ENCODE measurements at places on chromosomes 2 and 18. TPM values are rescaled to one million over a fixed set of nuclear protein-coding genes. Genes with fewer than 3 reads are reported as not detected.
A peak's percentile ranks its signal among the peaks of the same experiment; 100 is the strongest.

- no peak for DNase-seq
These were observed 93.9 kb downstream of the VWC2L start for GRCh38 chr2:214504599-214505376.

GRCh38 chr2:24082787-24083566, 1.7 kb downstream of the TP53I3 start:
- DNase-seq = no peak

GRCh38 chr2:46863882-46864281, 51.7 kb downstream of the MCFD2 start:
- no peak for DNase-seq

ITGB6 gene
- total RNA-seq = 84.8 TPM

- no peak for DNase-seq
These were observed 98.2 kb downstream of the EIPR1 start for GRCh38 chr2:3279236-3279960.

SLC23A3 gene
- total RNA-seq = 4.4 TPM

- no peak for DNase-seq
These were observed 1312.6 kb upstream of the CHAC2 start for GRCh38 chr2:52454962-52455361.

- peak; percentile 84 for DNase-seq
These were observed 246.3 kb downstream of the TNS1 start for GRCh38 chr2:217756375-217757107.

DNA sequence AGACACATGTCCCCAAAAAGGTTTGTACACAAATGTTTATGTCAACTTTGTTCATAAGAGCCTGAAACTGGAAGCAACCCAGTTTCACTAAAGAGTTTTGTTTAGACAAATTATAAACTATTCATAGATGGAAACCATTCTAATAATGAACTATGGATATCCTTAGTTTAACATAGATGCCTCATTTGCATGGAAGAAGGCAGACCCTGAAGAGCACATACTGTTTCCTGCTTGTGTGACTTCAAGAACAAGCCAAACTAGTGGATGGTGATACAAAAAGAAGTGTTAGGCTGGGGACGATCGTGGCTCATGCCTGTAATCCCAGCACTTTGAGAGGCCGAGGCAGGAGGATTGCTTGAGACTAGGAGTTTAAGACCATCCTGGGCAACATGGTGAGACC, 48.1 kb downstream of the ACOXL start:
- DNase-seq = no peak

MC2R gene
- not detected for total RNA-seq

DNA sequence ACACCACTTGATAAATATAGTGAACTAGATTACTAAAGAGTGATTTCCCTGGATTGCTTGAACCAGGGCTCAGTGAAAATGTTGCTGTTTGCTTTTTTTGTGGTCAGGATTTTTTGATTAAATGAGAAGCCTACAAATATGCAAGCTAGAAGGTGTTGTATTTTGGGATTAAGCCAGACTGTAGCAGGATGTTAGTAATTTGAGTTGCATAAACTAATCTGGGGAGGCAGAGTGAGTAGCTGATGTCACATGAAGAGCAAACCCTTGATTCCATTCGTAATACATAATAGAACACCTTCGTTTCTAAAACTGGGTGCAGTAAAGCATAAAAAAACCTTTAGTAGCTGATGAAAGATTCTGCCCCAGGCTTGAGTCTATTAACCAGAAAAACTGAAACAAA, 32.0 kb downstream of the NEDD4L start:
- no peak for DNase-seq

GRCh38 chr2:19046986-19047780, 311.2 kb downstream of the OSR1 start:
- DNase-seq = no peak

- no peak for DNase-seq
These were observed 12.7 kb downstream of the CCNYL1 start for GRCh38 chr2:207724113-207724512.

TEKT4 gene
- total RNA-seq = not detected

GRCh38 chr2:223442847-223443246, 159.3 kb downstream of the SCG2 start:
- no peak for DNase-seq

C2orf78 gene
- total RNA-seq = not detected

- DNase-seq = no peak
These were observed 25.8 kb downstream of the GCKR start for GRCh38 chr2:27522400-27522945.

DNA sequence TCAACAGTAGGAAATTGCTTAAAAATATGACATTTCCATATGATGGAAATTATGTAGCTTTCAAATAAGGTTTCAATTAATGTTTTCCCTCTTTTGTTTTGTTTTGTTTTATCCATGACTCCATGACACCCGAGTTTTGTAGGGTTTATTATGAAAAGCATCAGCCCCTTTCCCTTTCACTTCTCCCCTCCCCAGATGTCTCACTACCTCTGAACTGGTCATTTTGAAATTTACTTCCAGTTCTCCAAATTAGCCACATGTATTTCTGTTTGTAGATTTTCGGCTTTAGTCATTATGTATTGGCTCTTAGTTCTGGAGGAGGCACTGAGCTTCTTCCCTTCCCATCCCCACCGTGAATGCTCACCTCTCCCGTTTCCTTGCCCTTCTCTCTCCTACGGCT, 18.6 kb upstream of the VPS4B start:
- DNase-seq = no peak

KIF3C gene
- total RNA-seq = 3.6 TPM

LHCGR gene
- total RNA-seq = not detected

ZNF804A gene
- 0.09 TPM for total RNA-seq

BIN1 gene
- 52.8 TPM for total RNA-seq

- DNase-seq = no peak
These were observed 63.5 kb downstream of the TGIF1 start for GRCh38 chr18:3513481-3513880.

RGPD3 gene
- not detected for total RNA-seq

DSG1 gene
- not detected for total RNA-seq

ASPRV1 gene
- 0.27 TPM for total RNA-seq

DNA sequence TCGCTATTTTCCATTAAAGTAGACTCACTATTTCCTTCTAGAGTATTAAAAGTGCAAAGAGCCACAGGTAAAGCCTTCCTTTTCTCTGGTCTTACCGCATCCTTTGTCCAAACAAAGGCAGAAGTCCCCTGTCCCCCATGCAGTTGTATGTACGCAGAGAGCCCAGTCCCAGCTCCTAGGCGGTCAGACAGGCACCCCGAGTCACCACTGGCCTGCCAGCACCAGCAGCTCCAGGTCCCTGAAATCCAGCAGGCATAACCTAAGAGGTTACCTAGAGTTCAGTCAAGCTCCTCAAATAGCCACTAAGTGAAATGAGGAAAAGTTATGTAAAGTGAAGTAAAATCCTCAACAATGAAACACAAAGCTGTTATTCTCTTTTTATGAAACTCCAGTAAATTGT, 60.4 kb upstream of the TWIST2 start:
- no peak for DNase-seq

GRCh38 chr2:200086911-200087310, 131.5 kb downstream of the MAIP1 start:
- no peak for DNase-seq

DNA sequence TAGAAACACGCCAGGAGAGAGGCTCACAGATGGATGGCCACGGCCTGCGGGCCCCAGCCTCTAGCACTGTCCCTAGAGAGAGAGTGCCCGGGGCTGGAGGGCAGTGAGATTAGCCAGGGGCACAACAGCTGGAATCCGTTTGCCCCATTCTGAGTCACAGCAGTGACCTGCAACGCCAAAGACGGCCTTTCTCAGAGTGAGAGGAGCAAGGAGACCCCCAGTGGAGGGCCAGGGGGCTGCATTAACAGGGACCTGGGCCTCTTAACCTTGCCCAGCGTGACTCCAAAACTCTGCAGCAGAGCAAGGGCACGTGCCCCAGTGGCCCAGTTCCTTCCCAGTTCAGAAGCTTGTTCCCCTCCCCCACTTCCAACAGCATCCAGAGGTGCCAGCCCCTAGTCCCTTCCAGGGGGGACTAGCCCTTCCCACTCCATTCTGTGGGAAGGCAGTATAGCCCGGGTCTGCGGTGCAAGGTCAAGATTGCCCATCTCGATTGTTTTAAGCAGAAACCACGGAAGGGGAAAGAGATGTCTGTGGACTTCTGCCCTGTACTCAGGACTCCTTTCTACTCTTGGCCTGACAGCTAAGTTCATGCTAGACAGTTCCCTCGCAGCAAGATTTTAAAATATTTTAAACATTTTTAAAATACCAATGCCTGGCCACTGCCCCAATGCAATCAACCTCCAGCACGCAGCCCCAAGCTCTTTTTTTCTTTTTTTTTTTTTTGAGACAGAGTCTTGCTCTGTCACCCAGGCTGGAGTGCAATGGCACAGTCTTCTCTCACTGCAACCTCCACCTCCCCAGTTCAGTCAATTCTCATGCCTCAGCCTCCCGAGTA, 50.9 kb upstream of the BIN1 start:
- no peak for DNase-seq

- DNase-seq = no peak
These were observed 58.6 kb upstream of the ALPP start for GRCh38 chr2:232319803-232320442.

DNA sequence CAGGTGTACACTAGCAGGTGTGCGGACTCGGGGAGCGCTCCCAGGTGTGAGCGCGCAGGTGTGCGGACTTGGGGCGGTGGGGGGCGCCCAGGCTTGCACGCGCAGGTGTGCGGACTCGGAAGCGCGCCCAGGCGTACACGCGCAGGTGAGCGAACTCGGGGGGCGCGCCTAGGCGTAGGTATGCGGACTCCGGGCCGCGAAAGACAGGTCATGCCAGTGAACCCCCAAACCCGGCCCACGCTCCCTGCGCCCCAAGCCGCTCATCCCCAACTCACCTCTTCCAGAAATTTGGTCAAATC, 342 bp downstream of the CYB5A start:
- DNase-seq = no peak

DNA sequence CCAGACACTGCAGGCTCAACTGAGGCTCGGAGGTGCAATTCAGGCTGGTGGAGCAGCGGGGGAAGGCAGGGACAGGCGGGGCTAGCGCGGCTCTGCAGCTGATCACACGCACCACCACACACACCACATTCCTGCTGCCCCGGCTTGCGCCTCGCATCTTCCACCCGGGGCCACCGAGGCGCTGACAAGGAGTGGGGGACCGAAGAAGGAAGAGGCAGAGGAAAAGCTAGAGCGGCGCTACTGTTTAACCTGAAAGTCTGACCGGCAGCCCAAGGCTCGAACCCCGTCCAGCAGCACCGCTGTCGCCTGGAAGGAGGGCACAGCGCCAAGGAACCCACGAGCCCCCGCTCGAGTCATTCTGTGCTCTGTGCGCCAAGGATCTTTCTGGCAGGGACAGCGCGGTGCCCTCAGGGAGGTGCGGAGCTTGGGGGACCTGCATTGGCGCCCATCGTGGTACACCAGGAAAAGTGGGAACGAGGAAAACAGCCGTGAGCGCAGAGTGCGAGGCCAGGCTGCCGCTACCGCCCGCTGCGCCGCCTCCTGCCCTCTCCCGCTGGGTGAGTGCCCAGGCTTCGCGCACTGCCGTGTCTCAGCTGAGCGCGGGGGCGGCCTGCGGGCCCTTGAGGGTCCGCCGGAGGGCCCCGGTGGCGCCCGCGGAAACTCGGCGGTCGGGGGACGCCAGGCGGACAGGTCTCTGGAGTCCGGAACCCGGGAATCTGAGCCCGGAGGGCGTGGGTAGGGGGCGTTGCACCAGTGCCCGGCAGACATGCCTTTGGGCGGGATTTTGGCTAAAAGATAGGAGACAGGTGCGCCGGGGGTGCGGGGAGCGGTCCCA, 860 bp upstream of the KCNJ3 start:
- peak; percentile 35 for DNase-seq

DNA sequence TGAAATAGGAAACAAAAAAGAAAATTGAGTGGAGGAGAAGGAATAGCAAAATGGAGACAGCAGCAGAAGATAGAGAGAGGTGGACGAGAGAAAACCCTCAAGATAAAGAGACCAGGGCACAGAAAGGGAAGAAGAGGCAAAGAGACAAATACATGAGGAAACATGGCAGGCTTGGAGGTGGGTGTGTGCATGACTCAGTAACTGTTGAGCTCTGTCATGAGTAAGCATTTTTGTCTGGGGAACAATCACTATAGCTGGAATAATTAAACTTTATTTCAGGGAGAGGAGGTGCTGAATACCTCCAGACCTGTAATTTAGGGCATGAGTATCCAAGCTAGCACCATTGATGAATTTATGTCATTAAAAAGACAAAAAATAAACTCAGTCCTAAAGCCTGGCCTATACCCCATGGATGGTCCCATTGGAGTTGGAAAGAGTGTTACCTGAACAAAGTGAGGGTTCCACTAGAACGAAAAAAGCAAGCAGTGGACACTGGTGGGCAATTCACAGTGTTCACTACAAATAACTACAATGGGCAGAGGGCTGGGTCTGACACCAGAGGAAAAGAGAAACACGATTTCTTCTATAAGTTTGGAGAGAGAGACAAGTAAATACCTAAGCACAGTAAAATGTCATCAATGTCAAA, 145.5 kb downstream of the ADCYAP1 start:
- DNase-seq = no peak

GRCh38 chr2:164599954-164600589, 21.2 kb downstream of the GRB14 start:
- DNase-seq = peak; percentile 71

- DNase-seq = no peak
These were observed 101.2 kb upstream of the FSHR start for GRCh38 chr2:49255409-49255971.

DNA sequence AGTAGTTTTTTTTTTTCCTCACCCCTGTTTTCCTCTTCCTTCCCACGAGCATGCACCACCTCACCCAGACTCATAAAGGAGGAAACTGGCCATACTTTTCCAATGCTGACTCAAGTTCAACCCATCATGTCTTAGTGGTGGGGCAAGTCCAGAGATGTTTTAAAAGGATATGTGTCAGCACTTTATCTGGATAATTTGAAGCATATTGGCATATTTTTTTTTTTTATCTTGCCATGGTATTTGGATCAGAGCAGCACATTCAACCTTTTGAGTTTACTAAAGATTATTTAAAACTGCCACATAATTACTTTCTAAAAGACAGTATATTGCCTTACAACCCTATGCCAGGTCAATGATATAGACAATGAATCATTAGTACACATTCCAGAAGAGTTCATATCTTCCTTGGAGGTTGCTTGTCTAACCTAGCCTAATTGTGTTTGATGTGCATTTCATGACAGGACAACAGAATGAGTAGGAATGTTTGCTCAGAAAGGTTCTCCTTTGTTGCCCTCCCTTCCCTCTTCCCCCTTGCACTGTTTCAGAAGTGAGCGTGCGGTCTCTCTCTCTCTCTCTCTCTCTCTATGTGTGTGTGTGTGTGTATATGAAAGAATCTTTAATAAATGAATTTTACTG, 950.7 kb upstream of the FAM98A start:
- DNase-seq = no peak

PKDCC gene
- 11.3 TPM for total RNA-seq

DNA sequence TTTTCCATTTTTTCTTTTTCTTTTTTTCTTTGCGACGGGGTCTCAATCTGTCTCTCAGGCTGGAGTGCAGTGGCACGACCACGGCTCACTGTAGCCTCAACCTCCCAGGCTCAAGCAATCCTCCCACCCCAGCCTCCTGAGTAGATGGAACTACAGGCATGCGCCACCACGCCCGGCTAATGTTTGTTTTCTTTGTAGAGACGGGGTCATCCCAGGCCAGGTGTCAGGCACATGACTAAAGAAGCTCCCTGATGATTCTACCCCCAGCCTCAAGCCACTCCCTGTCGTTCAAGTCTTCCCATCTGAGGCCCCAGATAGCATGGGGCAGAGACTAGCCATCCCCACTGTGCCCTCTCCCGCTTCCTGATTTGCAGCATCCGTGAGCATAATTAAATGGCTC, 9.8 kb upstream of the FZD5 start:
- no peak for DNase-seq

GRCh38 chr2:211823886-211824479, 714.6 kb downstream of the ERBB4 start:
- DNase-seq = no peak
